Renal cortex interstitium (tissue), 15 donors: ENCODE measurements at places on chromosomes 16 and 17.

DNA sequence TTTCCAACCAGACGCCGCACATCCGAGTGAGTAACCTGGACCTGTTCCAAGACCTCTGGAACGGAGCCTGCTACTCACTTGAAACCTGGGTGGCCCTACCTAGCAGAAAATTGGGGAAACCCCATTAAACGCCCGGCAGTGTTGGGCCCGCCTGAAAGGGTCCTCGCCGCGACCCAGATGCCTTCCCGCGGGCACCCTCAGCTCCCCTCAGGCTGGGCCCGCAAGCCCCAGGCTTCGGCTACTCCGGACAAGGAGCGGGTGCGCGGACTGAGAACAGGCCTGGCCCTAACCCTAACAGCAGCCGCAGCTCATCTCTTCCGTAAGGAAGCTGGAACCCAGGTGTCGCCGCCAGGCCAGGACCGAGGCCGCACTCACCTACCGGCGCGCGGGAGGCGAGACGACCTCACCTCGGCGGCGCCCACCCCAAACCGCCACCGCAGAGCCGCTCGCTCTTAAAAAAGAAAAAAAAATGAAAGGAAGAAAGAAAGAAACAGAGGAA is 344 bp downstream of the PSME3IP1 start:
- no peak for DNase-seq

GRCh38 chr17:72706396-72706981 is 386.0 kb downstream of the SLC39A11 start:
- DNase-seq = no peak

DNA sequence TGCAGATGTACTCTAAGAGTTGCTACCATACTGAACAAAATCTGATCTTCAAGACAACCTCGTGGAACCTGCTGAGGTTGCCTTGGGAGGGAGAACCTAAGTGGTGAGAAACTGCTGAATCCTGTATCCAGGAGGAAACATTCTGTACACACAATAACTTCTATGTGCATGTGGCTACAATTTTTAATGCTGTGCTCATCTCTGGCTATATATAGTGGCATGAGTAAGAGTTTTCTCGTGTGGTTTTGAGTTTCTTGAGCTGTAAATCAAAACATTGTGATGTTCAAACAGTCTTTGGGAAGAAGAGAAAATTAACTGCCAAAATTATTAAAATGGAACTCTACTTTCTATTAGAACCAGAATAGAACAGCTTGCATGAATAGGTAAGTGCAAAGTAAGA is 206.8 kb downstream of the CA10 start:
- DNase-seq = no peak

DNA sequence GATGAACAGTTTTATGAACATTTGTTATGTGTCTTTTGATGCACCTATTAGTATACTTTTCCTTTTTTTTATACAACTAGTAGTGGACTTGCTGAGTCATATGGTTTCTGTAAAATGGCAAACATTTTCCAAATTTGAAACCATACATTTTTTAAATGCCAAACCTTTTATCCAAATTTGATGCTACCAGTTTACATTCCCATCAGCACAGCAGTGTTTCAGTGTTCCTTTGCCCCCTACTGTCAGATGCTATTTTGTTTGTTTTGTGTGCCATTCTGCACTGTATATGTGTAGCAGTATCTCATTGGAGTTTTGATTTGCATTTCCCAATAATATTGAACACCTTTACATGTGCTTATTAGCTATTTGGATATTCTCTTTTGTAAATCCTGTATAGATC is 219.4 kb downstream of the TANC2 start:
- no peak for DNase-seq

- DNase-seq = no peak
These were observed 19.2 kb downstream of the SDK2 start for GRCh38 chr17:73625006-73625405.

DNA sequence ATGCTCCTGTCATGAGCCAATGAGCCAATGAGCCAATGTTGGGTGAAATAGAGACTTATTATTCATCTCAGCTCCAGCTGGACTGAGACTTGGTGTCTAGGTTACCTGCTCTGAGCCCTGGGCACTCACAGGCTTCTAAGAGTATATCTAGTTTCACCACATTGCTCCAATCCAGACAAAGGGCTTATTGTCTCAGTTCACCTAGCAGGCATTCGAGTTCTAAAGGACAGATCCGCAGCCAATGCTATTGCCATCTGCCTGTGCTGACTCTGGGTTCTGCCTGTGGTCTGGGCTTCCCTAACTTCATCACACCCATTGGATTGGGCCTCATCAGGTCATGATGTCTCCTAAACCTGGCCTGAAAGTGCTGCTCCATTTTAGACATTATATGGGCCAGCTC is 66.1 kb upstream of the HS3ST4 start:
- no peak for DNase-seq

- DNase-seq = peak; percentile 13
These were observed 39.7 kb downstream of the BRCA1 start for GRCh38 chr17:43085474-43085873.
